Mucosa of gallbladder (tissue), 1 donor: ENCODE measurements at places on chromosomes 11 and 22. TPM values are rescaled to one million over a fixed set of nuclear protein-coding genes. Genes with fewer than 3 reads are reported as not detected.

P2RY6 gene
- total RNA-seq, result 2.9 TPM

ATF4 gene
- total RNA-seq, result 248 TPM

ANO5 gene
- 10.4 TPM for total RNA-seq

NCF4 gene
- total RNA-seq, result 11.3 TPM

IFITM5 gene
- total RNA-seq, result not detected

LIF gene
- total RNA-seq, result 17.8 TPM

MYRF gene
- total RNA-seq, result 320 TPM

OR56A1 gene
- 0.03 TPM for total RNA-seq

IRAG1 gene
- 112 TPM for total RNA-seq

WDR74 gene
- total RNA-seq, result 31.6 TPM

- no peak for DNase-seq
These were observed 14.4 kb downstream of the MUC15 start for GRCh38 chr11:26557666-26558065.

DNA sequence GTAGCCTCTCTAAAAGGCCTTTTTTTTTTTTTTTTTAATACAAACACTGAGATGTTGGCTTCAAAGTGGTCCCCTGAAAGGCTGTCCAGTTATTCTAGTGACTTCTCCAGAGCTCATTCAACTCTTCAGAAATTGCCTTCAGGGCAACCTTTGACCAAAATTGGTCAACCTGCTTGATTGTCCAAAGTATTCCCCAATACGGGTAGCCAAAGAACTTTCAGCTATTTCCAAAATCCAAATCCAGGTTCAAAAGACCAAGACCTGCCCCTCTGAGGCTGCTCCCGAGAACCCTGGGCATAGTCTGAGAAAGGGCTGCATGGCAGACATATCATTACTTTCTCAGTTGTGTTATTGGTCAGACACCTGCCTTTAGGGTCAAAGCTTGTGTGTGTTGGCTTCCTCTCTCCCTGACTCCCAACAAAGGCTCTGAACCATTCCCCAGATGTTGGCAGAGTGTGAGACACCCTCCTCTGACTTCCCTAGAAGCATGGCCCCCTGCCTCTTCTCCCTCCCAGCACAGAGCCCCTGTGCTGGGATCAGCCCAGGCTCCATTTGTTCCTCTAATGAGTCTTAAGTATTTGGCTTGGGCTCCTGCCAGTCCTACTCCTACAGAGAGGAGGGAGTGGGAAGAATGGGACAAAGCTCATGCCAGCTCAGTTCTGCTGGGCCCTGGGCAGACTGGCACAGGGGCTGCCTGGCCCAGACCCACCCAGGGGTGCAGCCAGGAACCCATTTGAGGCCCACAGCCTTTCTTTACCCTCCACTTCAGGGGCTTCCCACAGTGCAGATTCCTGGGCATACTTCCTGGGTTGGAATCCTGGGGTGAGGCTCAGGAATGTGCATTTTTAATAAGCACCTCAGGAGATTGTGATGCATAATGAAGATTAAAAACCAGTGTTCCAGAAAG, 30.3 kb downstream of the TNKS1BP1 start:
- DNase-seq, result peak; percentile 45

DNA sequence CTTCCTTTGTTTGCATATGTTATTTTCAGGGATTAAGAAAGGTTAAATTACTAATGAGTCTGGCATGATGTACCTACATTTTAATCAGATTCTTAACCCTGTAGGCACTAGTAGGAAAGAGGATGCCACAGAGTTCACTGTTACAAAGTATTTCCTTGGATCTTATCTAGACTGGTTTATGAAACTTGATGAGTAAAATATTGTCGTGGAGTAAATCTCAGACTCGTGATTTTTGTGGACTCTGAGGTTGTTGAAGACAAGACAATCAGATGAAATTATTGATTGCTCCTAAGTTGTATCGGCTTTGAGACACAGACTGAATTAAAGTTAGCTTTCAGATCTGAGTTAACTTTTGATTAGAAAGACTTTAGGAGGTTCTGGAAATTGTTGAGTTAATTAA, 6.0 kb downstream of the KMT2A start:
- DNase-seq, result no peak

DNA sequence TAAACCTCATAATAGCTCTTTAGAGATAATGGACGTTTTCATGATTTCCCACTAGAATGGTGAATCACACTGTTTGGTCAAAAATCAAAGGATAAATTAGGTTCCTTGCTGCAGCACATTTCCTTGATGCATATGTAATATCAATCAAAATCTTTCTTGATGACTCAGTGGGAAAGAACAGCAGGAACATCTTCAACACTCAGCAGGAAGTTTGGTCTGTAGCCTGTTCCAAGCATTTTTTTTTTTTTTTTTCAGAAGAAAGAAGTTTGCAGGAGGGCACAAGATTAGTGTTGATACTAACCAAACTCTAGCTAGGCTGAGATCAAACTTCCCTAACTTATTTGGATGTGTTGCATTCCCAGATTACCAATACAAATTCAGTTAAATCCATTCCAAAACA, 1529.8 kb downstream of the FAM181B start:
- DNase-seq, result no peak

DNA sequence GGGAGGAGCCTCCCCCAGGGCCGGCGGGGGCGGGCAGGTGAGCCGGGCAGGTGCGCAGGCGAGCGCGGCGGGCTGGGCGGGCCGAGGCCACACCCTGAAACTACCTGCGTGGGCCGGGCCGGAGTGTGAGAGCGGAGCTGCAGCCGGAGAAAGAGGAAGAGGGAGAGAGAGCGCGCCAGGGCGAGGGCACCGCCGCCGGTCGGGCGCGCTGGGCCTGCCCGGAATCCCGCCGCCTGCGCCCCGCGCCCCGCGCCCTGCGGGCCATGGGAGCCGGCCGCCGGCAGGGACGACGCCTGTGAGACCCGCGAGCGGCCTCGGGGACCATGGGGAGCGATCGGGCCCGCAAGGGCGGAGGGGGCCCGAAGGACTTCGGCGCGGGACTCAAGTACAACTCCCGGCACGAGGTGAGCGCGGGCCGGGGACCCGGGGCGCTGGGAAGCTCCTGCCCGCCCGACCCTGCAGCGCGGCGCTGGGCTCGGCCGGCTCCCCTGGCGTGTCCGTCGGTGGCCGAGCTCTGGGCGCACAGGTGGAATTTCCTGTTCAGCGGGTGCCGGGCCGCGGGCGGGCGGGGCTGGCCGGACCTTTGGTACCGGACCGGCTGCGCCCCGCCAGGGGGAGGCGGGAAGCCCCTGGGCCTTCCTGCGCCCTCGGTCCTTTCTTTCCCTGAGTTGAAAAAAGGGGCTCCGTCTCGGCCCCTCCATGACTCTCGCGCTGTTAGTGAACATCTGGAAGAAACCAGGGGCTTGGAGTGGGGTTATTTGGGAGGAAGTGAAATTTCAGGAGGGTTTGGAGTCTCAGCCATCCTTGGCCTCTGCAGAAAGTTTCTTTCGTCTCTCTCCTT, at the start of gene ST14:
TSS of gene ST14 (plus strand) at position 126 of the 841 bp plus-strand sequence. CDS start at position 324, 198 bp downstream.
- DNase-seq, result peak; percentile 66

DNA sequence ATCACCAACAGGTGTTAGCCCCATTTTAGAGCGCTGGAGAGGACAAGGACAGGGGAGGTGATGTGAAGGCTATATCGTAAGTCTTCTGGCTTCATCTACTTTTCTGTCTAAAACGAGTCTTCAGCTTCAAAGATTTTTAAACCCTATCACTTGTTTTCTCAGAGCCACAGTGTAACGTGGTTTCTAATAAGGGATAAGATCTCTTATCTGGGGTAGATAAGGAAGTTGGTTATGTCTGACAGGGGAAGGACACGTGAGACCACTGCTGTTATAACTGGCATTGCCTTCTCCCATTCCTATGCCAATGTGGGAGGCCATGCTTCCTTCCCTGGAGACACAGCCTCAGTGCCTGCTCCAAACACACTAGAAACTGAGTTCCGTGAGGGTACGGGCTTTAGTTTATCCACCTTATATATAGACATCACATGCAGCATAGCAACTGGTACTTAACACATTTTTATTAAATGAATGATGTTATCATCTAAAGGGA, 39.3 kb downstream of the LARGE2 start:
- DNase-seq, result no peak

DNA sequence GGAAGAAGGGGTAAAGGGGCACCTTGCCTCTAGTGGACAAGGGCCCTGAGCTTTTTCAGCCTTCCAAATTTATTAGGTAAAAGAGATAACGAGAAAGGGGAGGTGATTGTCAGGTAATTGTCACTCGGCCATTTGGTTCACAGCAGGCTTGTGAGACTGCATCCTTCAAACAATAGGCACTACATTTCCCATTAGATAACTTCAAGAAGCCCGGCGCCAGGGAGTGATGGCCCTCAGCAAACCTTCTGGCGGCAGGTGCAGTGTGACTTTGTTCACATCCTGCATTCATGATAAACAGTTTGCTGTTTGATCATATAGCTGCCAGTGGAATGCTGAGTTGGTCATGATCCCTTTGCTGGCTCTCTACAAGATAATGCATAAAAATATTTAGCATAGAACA, 185.1 kb downstream of the CWF19L2 start:
- no peak for DNase-seq

- DNase-seq, result peak; percentile 47
These were observed 27.1 kb downstream of the TSKU start for GRCh38 chr11:76810151-76810853.

DNA sequence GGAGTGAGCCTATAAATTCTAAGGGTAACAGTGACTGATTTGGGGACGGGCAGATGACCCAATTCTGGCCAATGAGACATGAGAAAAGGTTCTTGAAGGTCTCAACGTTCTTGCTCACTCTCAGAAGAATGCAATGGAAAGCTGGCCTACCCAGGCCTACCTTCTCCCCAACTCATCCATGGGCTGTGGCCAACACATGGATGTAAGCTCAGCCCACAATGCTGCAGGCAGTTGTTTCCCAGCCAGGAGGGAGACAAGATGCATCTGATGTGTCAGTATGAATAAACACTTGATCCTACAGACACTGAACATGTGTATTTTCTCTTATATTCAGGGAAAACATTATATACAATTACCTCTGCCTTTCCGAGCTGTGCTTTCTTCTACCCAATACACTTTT, 24.4 kb downstream of the PI4KA start:
- DNase-seq, result no peak

DNA sequence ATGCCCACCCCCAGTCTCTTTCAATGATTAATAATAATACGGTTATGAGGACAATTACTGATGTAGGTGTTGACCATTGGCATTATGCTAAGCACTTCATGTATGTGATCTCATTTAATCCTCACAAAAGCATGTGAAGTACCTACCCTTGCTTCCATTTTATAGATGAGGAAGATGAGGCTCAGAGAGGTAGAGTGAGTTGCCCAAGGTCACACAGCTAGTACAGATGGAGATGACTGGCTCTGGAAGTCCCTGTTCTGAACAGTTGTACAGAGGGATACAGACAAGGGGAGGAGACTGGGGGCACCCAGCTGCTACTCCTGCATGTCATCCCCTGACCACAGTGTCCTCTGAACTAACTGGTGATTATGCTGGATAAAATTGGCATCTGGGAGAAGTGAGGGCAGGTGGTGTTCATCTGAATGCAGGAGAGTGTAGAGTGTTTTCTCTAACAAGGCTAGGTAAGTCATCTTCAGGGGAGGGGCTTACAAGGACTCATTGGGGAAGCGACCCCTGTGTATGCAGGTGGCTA, 43.2 kb downstream of the KIAA1671 start:
- no peak for DNase-seq

DNA sequence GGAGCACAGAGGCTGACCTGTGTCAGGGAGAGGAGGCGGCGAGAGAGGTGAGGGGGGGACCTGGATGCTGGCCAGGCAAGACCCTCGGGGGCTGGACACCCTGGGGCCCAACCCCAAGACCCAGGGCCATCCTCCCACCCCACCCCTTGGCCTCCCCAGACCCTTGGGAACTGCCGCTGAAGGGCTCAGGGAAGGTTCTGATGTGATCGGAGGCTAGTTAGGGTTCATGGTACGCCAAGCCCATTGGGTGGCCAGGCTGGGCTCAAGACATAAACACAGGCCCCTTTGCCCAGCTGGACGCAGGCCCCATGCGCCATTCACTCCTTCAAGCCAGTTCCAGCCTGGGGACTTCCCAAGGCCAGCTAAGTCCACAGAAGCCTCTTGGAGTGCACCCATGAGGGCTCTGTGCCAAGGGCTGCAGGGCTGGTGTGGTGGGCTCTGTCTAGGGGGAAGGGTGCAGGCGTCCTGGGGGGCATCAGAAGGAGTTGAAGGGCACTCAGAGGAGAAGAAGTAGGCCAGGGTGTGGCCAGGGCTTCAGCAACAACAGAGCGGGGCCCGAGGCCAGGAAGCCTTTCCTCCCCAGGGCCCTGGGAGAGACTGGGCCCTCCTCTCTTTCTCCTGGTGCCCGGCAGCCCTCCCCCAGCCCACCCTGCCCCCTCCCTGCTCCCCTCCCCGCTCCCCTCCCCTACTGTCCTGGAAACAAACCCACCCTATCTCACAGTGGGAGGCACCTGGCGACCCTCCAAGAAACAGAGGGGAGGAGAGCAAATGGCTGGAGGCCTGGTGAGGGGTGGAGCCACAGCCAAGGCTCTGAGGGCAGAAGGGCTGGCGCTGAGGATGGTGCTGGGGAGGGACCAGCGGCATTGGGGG, 12.9 kb downstream of the TSPAN32 start:
- DNase-seq, result peak; percentile 72

DNA sequence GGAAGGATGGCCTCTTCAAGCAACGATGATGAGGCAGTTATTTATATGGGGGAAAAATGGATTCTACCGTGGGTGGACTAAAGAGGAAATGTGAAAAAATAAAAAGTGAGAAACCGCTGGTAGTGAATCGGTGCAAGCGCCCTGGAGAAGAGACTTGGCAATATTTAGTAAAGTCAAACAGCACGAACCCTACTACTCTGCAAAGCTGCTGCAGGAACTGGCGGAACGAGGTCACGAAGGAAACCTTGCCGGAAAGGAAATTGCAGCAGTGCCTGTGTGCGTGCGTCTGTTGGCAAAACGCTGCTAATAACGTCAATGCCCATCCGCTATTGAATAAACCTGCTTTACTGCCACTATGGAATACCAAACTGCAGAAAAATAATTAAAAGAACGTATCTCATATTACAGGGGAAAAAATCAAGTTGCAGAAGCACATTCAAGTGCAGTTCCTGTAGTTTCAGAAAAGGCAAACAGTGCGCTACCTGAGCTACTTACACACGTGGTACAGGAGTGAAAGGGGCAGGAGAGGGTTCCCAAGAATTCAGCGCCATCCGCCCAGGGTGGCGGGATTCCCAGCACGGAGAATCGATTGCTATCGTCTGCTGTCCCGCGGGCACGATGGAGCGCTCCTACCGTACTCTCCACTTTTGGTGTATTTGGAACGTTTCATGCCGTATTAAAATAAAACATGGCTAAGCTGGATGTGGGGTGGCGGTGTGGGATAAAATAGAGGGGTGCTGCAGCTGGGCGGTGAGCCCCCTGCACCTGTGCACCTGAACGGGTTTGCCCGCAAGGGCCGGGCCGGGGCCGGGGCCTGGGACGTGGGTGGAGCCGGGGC, 585 bp upstream of the NADSYN1 start:
- DNase-seq, result peak; percentile 63

GRCh38 chr11:27291954-27292636, 70.9 kb downstream of the CCDC34 start:
- peak; percentile 48 for DNase-seq

DNA sequence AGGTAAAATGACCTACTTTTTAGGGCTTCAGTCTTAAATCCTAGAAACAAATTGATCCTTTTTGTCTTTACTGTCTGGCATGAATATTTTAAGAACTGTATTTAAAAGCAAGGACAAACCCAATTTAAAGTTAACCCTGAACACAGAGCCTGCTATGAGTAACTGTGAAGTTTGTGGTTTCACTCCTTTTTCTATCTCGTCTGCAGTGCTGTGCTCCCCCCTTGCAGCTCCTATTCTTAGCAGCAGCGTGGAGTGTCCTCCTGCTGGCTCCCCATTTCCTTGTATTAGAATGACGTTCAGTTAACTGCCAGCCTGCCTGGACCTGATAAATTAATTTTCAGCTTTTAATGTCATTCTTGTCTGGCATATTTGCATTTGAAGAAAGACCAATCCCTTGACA, 40.0 kb upstream of the LRRC4C start:
- DNase-seq, result no peak

GRCh38 chr11:84890676-84891075, 736.5 kb downstream of the DLG2 start:
- no peak for DNase-seq
